Activated T-cell treated with anti-CD3 and anti-CD28 coated beads, Interleukin-2, amount 50 U/mL, for 4 hours (primary cell): ENCODE measurements at places on chromosomes 13 and 19. TPM values are rescaled to one million over a fixed set of nuclear protein-coding genes. Genes with fewer than 3 reads are reported as not detected.

Gene GRIN2D
- 0.11 TPM for total RNA-seq

DNA sequence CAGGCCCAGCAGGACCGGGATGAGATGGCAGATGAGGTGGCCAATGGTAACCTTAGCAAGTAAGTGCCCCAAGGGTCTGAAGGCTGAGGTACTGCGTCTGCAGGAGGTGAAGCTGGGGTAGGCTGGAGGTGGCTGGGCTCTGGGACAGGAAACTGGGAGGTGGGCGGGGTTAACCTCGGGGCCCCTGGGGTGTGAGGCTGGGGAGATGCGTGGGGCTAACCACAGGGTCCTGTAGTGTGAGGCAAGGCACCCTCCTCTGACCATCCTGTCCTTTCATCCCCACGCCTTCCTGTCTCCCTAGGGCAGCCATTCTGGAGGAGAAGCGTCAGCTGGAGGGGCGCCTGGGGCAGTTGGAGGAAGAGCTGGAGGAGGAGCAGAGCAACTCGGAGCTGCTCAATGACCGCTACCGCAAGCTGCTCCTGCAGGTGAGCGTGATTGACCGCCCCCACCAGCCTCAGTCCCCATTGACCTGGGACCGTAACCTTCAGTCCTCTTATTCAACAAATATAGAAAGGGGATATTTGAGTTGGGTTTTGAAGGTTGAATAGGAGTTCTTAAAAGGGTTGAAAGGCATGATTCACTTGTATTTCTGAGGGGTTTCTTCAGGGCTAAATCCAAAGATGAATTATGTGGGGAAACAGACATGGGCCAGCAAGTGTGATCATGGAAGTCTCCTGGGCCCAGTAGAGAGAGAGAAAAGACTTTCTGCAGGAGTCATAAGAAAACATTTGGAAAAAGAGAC lies 35.7 kb downstream of the KCNC3 start:
- no peak for DNase-seq

- no peak for DNase-seq
Measured at GRCh38 chr13:110790371-110790770, 76.9 kb downstream of the ING1 start.

- DNase-seq, result no peak
Measured at GRCh38 chr19:45475537-45476291, 7.9 kb downstream of the FOSB start.

DNA sequence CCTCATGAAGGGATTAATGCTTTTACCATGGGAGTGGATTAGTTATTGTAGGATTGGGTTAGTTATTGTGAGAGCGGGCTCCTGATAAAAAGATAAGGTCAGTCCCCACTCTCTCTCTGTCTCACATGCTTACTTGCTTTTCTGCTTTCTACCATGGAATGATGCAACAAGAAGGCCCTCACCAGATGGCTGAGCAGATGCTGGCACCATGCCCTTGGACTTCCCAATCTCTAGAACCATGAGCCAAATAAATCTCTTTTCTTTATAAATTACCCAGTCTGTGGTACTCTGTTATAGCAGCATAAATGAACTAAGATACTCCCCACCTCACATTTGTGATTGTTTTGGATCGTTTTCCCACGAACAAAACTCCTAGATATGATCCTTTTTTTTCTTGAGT lies 353.8 kb downstream of the DNAJC15 start:
- no peak for DNase-seq

DNA sequence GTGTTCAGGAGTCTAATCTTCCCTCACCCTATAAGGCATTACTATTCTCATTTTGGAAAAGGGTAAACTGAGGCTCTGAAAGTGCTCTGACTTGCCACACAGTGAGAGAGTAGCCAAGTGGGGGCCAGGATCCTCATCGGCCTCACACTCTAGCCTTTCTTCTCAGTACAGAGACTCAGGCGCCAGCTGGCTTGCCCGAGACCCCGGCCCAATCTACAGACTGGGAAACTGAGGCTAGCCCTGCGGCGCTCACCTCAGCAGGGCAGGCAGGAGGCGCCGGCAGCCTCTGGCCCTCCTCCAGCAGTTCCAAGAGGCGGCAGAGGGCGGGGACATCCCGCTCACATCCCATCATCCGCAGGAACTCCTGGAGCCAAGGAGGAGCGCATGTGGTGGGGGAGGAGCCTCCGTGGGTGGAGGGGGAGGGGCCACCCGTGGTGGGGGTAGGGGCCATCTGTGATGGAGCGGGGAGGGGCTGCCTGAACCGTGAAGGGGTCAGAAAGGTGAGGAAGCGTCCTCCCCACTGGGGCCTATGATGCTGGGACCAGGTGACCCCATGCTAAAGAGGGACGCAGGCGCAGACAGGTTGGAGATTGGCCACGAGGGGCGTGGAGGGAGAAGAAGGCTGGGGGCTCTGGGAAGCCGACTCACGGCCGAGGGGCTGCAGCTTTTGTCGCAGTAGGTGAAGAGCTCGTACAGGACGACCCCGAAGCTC lies 8.7 kb upstream of the INSL3 start:
- no peak for DNase-seq

- no peak for DNase-seq
Measured at GRCh38 chr19:3234800-3235199, 10.3 kb downstream of the CELF5 start.

GRCh38 chr13:100512422-100512821 lies 76.2 kb downstream of the GGACT start:
- no peak for DNase-seq

GRCh38 chr19:54389553-54389952 lies 24.8 kb upstream of the LAIR1 start:
- no peak for DNase-seq

- DNase-seq, result no peak
Measured at GRCh38 chr13:51912091-51912490, 50.3 kb downstream of the CCDC70 start.

- peak; percentile 54 for DNase-seq
Measured at GRCh38 chr19:4172861-4173473, 9.4 kb downstream of the SIRT6 start.
